ENCODE measurements at places on chromosomes 11 and 22.

- DNase-seq: no peak
These were observed 120.0 kb upstream of the BDNF start for GRCh38 chr11:27820249-27820648.

DNA sequence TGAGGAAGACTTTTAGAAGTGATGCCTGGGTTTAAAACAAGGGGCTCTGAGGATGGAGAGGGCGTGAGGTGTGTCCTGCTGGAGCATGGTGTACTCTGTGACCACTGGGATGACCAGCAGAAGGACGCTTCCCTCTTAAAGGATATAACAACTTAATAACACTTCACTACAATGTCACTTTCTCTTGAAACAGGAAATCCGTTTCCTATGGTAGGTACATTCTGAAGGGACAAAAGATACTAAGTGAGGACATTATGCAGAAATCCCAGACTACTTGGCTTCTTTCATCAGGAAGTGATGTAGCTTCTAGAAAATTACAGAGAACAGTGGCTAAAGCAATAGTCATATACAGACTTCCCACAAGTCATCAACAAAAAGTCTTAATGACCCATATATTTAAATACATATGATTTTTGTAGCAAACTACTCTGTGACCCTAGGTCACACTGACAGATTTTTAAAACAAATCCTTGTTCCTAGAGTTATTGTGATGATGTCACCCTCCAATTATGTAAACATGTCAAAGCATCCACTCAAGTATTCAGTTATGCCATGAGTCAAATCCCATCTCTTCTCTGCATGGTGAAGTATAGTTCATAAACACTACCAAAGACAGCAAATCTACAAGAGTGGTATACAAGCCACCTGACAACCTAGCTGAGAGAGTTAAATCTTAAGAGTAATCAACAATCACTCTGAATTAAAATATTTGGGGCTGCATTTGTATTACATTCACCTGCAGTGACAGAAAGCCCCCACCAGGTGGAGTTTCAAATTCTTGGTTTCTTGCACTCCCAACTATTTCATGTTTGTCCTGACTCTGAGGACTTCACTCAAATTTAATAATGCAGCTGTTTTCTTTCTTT lies 32.8 kb downstream of the PITPNB start:
- DNase-seq: no peak

DNA sequence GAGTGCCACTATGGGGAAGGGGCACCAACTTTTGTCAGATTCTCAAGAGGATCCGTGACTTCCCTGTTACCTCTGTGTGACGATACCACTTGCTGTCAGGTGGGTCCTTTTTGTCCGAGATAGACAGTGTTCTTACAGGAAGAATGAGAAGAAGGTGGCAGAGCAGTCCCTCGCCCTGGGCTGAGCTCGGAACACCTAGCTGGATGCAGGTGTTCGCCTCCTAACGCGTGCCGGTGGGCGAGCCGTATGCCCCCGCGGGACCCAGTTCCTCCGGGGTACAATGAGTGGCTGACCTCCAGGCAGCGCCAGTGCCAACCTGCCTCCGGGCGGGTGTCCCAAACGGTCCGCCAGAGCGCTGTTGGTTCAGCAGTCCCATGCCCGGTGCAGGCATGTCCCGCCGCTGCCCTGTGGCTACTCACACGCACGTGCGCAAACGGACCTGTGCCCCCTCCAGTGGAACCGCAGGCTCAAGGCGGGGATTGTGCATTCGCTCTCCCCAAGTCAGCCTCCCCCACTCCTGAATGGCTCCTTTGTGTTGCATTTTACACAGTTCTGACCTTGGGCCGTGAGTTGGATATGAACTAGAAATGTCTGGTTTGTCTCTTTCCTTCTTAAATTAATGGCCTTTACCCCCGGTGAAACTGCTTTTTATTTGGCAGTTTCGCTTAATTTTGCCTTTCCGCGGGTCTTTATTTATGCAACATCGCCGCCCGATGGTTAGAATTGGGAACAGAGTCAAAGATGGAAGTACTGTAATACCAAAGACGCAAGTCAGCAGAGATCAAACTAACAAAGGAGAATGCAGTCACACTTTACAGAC lies 1.1 kb upstream of the ABTB2 start:
- peak; percentile 26 for DNase-seq

- no peak for DNase-seq
These were observed 4.1 kb downstream of the ST3GAL4 start for GRCh38 chr11:126359431-126360048.

GRCh38 chr22:26690654-26691376 lies 33.4 kb downstream of the MIAT start:
- DNase-seq: no peak

- no peak for DNase-seq
These were observed 35.5 kb upstream of the ST14 start for GRCh38 chr11:130124096-130124495.

GRCh38 chr11:116694815-116695590 lies 77.8 kb downstream of the BUD13 start:
- DNase-seq: no peak

DNA sequence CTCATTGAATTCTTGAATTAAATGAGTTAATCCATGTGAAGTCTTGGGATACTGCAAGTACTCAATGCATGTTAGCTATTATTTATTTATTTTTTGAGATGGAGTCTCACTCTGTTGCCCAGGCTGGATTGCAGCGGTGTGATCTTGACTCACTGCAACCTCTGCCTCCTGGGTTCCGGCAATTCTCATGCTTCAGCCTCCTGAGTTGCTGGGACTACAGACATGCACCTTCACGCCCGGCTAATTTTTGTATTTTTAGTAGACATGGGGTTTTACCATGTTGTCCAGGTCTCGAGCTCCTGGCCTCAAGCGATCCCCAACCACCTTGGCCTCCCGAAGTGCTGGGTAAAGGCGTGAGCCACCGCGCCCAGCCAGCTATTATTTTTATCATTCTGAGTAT lies 9.4 kb downstream of the MMP7 start:
- DNase-seq: no peak

DNA sequence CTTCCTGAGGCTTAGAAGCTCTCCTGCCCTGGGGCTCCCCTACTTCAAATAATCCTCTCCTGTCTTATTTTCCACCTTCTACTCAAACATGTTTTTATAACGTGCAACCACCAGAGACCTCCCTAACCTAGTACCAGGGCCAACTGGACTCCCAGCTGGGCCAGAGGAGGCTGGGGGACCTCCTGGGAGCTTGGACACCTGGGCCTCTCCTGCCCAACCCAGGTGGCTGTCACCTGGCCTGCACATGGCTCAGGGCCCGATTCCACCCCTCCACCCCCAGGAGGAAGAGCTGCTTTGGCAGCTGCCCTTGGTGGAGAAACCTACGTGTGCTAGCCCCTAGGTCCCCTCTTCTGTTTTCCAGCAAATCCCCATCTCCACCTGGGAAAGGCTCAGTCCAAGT lies 105.2 kb downstream of the ABTB2 start:
- DNase-seq: no peak

GRCh38 chr11:81030186-81030585 lies 1589.4 kb upstream of the TENM4 start:
- DNase-seq: no peak

Measured in activated CD4-positive, CD25-positive, alpha-beta regulatory T cell (primary cell).